ENCODE measurements at places on chromosomes 13 and 19.

DNA sequence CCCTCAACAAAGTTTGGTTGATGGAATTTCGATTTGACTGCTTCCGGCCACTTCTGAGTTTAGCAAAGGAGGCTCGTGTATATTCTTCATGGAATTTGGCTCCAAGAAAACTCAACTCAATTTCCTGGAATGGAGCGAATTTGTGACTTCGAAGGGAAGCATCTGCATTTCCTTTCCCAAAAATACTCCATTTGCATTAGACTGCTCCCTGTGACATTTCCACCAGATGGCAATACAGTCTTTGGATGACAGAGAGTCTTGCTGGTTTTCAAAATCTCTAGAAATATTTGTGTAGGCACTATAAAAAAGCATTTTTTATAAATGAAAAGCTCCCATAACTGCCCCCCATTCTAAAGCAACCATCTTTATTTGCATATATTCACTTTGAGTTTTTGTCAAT lies 4.1 kb downstream of the C1QTNF9 start:
- DNase-seq = no peak

GRCh38 chr13:97388373-97388772 lies 45.6 kb upstream of the RAP2A start:
- DNase-seq = no peak

GRCh38 chr19:38781058-38781457 lies 7.7 kb upstream of the LGALS7 start:
- no peak for DNase-seq

DNA sequence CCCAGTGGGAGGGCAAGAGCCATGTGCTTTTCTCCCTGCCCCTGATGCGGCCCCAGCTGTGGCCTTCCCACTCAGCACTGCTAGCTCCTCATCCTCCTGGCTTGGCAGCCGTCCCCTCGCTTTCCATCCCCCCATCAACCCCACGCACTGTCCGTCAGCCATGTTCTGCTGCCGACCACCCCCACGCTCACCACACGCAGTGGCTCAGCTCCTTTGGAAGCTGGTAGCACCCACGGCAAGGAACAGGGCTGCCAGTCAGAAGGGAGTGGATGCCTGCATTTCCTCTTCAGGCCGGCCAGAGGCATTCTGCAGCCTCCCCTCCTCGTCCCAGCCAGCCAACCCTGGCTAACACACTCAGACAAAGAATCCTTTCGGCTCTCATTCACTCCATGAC lies 6.3 kb downstream of the CALM3 start:
- DNase-seq = no peak

All from bronchial epithelial cell (primary cell).